ENCODE measurements at places on chromosomes 16 and 17.
A peak's percentile ranks its signal among the peaks of the same experiment; 100 is the strongest.

DNA sequence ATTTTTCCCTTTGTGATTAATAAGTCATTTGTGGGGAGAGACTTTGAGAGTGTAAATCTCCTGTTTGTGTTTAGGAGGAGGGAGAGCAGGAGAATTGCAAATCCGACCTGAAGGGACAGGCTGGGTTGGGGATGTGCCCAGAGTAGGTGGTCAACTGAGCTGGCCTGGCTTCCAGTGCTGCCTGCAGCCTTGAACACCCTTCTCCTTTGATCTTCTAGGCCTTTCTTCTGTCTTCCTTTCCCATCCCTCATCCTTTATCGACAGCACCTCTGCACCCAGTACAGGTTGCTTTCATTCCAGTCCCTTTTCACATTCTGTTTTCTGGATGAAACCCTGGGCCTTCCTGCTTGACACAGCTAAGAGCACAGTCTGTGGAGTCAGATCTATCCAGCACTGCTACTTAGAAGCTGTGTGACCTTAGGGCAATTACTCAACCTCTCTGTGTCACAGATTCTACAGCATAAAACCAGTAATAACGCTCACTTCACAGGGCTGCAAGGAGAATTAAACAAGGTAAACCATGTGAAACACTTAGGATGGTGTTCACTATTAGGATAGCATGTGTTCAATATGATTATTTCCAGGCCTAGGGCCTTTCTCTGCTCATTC, 1.0 kb upstream of the CSNK2A2 start:
- no peak for DNase-seq

DNA sequence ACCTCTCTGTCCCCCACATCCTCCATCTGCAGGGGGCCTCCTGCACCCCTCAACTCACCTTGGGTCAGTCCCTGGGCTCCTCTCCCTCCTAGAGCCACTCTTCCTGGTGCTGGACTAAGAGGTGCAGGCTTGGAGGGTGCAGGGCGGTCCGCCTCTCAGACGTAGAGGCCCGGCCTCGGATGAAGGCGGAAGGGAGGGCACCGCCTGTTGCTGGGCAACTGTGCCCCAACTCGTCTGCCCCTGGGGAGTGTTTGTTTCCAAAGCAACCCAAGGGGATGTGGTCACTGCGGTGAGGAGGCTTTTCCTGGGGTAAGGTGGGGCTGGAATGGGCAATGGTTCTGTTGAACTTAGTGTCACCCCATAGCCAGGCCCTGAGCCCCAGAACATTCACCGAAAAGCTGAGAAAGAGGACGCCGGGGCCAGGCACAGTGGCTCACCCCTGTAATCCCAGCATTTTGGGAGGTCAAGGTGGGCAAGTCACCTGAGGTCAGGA, at the start of gene C16orf54:
Gene C16orf54 (minus strand): TSS at position 138 of the 493 bp plus-strand sequence. CDS start 1,039 bp downstream, outside the sequence.
- DNase-seq: no peak

- DNase-seq: peak; percentile 32
Observed at GRCh38 chr16:69796285-69797118, 34.4 kb downstream of the WWP2 start.

- DNase-seq: peak; percentile 98
Observed at GRCh38 chr16:11639925-11640899, 28.0 kb upstream of the SNN start.

DNA sequence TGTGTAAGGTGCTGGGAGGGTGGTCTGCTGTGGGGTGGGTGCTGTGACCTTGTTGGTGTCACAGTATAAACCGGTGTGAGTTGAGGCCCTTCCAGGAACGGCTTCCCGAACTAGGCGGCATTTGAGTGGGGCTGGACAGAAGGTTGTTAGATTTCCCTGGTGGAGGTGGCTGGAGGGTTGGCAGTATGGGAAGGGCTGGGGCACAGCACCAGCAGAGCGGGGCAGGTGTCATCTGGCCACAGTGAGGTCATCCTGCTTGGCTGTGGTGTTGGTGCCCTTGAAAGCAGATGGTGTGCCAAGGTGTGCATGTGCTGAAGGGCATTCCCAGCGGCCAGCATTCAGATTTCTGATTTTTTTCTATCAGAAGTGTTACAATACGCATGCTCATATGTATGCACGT, 28.1 kb downstream of the BANP start:
- DNase-seq: no peak

- DNase-seq: no peak
Observed at GRCh38 chr16:85994492-85995490, 95.8 kb downstream of the IRF8 start.

Measured in skeletal muscle cell (primary cell).